ENCODE measurements at places on chromosomes 5 and 9.
A peak's percentile ranks its signal among the peaks of the same experiment; 100 is the strongest.

GRCh38 chr5:142692321-142692894 is 6.5 kb upstream of the FGF1 start:
- DNase-seq: no peak

DNA sequence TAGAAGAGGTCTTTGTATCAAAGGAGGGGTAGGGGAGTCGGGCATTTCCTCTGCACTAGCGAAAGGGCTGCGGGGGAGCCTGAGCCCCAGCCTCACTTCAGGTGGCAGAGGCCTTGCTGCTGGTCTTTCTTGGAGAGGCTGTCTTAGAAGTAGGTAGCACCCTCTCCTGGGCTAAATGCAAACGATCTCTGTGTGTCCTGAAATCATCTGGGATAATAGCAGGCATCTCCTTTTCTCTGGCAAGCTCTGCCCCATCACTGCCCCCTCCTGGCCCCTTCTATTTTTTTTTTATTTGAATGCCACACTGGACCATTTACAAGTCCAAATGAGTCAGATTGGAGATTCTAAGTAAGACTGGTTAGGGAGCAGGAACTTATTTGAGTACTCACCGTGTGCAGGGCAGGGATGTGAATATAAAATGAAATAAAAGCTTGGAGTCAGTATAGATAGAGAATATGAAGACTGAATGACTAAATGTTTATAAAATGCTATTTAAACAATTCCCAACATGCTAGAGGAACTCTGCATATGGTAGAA is 137.1 kb downstream of the FGF1 start:
- DNase-seq: no peak

GRCh38 chr9:35552837-35553236 is 52.2 kb upstream of the TESK1 start:
- no peak for DNase-seq

DNA sequence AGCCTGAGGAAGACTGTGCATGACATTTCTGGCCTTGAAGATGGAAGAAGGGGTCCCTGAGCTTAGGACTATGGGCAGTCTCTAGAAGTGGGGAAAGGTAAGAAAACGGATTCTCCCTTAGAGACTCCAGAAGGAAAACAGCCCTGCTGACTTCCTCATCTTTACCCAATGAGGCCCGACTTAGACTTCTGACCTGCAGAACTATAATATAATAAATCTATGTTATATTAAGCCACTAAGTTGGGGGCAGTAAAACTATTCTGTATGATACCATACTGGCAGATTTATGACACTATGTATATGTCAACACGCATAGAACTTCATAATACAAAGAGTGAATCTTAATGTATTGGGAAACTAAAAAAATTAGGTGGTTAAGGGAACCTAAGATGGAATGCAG is 422.0 kb downstream of the PLK2 start:
- no peak for DNase-seq

- no peak for DNase-seq
Measured at GRCh38 chr5:124401476-124402143, 344.8 kb downstream of the ZNF608 start.

DNA sequence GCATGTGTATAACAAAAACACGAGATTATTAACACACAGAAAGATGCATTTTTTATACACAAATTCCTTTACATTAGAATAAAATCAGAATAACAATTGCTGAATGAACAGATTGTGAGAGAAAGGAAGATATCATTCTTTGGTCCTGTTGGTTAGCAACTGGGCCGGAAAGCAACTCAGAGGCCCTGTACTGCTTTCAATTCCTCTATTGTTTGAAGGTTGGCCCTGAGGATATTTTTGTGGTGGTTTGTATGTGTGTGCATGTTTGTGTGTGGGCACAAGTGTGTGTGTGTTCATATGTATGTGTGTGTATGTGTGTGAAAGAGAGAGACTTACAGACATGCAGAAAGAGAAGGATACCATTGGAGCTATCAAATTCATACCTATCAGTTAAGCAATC is 356.8 kb upstream of the DMAC1 start:
- DNase-seq: no peak

DNA sequence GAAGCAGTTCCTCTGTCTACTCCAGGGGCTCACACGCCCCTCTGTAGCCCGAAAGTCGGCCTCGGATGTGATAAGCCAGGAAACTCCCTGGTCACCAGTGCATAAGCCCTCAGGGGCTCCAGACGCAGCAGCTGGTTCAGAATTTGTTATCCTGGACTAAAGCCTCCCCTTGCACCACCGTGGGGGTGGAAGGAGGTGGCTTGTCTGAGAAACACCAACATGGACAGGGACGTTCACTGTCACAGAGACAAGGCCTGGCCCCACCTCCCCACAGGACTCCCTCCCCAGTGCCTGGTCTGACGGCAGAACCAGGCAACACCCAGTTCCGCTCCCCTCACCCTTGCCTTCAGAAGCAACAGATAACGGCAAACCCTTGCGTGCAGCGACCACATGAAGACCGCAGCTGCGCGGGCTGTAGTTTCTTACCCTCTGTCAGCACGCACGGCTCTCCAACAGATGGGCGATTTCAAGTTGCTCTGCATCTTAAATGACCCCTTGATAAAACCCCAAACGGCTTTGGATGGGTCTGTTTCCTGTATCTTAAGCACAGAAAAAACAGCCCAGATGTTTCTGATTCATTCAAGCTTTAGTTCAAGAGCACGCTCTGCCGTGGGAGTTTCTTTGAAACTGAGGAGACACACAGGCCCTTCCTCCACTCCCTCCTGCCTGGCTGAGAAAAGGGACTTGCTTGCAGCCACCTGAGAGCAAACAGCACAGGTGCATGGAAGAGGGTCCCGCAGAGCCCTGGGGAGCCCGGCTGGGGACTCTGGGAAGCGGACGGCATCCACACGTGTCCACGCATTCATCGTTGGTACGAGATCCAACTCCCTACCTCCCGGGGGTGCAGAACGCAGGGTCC is 44.7 kb upstream of the NKD2 start:
- no peak for DNase-seq

- peak; percentile 54 for DNase-seq
Measured at GRCh38 chr5:9265441-9266287, 280.2 kb downstream of the SEMA5A start.

DNA sequence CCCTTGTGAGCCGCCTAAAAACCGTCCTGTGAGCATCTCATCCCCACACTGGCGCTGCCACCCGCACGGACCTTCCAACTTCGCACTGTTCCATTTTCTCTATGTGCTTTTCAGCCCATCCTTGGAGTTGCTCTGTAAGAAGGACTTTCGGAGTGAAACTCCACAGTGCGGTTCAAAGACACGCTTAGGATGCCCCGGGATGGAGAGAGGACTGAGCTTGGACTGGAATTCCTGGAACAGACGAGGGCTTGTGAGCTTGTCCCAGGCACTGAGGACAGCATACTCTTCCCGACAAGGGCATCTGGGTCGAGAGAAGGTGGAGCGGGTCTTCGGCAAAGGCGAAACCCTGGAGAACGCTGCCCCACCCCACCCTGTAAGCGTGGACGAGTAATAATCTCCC is 187.8 kb downstream of the MEF2C start:
- no peak for DNase-seq

DNA sequence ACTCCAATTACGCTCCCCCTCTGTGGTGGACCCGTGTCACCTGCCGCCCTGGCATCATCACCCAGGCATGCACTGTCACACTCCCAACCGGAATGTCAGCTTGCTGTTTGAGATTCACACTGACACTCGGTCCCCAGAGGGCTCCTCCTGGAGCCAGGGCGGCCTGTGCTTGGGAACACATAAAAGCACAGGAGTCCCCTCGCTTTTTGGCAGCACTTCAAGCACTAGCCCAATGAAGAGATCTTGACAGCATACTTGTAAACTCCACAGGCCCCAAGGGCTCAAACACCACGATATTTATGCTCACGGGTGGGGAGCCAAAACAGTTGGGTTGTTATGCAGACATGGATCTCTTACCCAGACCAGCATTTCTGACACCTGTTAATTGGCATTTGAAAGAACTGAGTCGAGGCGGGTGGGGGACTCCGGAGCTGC is 90.8 kb upstream of the EGFLAM start:
- DNase-seq: no peak

GRCh38 chr9:114709636-114710035 is 27.6 kb upstream of the TEX48 start:
- no peak for DNase-seq
